Pons (tissue), 1 donor: ENCODE measurements at places on chromosomes 4 and X.

DNA sequence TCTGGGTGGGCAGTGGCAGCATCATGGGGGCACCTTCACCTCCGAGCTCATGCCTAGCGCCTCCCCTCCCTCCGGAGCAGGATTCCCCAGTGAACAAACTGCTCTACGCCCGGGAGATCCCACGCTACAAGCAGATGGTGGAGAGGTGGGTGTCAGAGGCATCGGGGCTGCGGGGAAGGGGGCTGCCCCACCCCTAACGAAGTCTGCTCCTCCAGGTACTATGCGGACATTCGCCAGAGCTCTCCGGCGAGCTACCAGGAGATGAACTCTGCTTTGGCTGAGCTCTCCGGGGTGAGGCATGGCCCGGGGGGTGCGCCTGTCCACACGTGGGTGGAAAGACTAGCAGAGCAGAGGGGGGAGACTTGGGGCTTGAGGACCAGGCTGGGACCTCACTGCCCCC, 2.7 kb upstream of the SRPK3 start:
- DNase-seq, result no peak

DNA sequence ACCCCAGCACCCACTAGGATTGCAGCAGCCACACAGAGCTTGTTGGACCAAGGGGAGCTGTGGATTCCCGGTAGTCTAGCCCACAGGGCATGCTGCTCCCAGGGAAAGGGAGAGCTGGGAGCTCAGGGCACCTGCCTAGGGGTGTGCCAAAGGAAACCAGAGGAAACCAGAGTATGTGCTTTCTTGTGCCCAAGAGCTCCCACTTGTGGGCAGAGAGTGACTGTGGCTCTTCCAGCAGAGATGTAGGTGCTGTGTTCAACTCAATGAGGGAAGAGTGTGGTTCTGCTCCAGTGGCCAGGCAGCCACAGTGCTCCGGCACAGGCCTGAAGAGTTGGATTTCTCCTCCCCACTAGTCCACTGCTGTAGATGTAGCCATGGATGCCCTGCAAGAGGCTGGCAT, 1050.0 kb upstream of the INTU start:
- no peak for DNase-seq

GRCh38 chrX:50456712-50457484, 13.7 kb downstream of the DGKK start:
- no peak for DNase-seq

DNA sequence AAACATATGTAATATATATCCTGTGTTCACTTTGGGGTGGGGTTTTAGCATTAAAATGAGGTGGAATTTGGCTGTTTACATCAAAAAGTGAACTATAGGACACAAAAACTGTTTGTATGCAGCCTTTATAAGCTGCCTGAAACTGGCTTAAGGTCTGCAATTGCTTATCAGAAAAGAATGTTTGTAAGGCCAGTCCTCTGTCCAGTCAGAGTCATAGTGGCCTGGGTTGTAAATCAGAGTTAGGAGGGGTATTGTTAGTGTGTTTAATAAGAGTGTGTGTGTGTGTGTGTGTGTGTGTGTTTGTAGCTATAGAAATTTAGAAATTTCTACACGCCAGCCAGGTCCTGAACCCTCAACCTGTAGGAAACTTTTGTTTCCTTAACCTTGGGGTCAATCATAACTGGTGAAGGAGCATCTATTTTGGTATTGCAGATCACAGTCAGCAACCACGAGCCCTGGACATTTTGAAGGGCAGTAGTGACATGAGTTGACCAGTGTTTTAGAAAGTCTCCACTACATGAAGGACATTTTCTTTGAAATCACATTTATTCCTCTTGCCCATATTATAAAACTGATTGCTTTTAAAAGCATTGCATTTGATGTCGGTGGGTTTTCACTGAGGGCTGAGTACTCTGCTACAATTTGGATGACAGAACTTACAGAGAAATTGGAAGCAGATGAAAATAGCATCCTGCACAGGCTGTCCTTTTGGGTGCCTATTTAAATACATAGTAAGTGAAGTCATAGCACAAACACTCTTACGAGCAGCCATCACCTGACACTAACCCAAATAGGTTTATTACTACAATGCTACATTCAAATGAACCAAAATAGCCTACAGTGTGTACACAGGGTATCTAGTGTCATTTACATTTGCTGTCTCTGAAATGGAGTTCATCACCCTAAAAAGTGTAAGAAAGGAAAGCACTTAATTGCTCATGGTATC, 11.2 kb upstream of the TMEM154 start:
- no peak for DNase-seq

- DNase-seq, result peak; percentile 9
Observed at GRCh38 chrX:29229802-29230201, 642.6 kb downstream of the IL1RAPL1 start.

DNA sequence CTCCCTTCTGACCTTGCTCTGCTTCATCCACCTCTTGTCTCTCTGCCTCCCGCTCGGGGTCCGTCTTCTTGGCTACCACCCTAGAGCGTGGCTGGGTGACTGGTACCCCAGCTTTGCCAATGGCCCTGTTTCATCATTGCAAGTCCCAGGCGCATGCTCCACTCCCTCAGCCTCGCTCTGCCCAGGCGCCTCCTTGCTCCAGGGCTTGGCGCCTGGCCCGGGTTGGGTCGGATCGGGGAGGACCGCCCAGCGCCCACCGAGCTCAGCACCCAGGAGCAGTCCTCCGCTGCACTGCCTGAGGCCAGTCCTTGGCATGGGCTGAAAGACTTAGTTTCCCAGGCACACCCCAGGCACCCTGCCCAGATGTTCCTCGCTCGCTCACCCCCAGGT, 577 bp downstream of the BGN start:
- DNase-seq, result peak; percentile 5
